ENCODE measurements at places on chromosomes 1 and 21. TPM values are rescaled to one million over a fixed set of nuclear protein-coding genes. Genes with fewer than 3 reads are reported as not detected.

The IL22RA1 gene
- 1.0 TPM for total RNA-seq

The BCAN gene
- not detected for total RNA-seq

The FAM72A gene
- 3.3 TPM for total RNA-seq

DNA sequence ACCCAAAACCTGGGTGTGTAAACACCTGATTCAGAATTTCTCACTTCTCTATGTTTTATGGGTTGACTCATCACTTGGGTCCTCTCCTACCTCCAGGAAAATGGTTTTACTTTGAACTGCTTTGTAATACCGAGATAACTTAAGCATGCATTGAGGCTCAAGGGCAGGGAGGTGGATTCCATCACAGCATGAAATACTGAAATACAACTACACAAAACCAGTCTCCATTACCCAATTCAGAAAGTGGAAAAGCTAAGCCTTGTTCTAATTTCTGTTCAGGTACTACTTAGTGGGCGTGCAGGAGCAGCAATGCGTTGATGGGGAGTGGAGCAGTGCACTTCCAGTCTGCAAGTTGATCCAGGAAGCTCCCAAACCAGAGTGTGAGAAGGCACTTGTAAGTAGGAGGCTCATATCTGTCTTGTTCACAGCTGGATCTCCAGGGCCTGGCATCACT lies 6.1 kb upstream of the C4BPA start:
- no peak for DNase-seq

- DNase-seq: no peak
Observed at GRCh38 chr1:178266619-178267066, 172.7 kb downstream of the RASAL2 start.

DNA sequence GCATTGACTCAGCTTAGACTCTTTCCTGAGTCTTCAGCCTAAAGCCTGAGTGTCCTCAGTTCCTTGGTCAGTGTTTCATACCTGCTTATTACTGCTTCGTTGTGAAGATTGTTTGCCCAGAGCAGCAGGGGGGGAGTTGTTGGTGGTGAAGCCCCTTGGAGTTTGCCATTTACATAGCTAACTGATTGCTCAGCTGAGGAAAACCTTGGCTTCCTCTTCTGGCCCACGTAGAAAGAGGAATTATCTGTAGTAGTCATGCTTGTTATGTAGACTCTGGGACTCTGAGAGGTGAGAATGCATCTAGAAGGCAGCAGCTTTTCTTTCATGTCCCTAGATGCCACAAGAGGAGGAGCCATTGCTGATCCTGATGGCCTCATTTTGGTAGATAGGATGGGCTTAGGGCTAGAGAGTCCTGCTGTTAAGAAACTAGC lies 125.9 kb downstream of the MAST2 start:
- DNase-seq: no peak

- DNase-seq: no peak
Observed at GRCh38 chr1:86218859-86219258, 62.3 kb upstream of the COL24A1 start.

- DNase-seq: no peak
Observed at GRCh38 chr1:100847361-100848082, 47.1 kb downstream of the EXTL2 start.

GRCh38 chr1:27343639-27344025 lies 1.8 kb downstream of the SYTL1 start:
- DNase-seq: no peak

DNA sequence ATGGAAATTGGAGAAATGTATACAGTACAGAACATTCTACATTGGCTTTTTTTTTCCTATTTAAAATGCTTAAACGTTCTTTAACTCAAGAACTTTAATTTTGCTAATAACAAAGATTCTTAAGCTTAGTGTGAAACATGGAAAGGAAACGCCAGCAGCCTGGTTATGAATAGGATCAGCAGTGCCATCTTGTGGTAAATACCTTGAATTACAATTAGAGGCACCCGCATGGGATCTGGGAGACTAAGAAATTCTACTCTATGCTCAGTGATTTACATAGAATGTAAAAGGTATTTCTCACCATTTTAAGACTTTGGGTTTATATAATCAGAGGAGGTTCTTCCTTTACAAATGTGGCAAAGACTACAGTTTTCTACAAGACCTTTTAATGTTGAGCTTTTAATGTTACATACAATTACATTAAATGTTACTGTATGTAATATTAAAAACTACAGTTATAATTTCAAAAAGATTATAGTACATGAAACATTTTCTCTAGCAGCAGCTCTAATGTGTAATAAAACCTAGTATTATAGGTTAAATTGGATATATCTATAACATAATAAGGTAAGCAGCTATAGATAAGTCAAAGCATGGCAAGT lies 32.1 kb upstream of the APOBEC4 start:
- no peak for DNase-seq

- DNase-seq: no peak
Observed at GRCh38 chr1:157652859-157653493, 47.6 kb downstream of the FCRL3 start.

Measured in upper lobe of left lung (tissue), 6 donors.